ENCODE measurements at places on chromosomes 2 and 18.

DNA sequence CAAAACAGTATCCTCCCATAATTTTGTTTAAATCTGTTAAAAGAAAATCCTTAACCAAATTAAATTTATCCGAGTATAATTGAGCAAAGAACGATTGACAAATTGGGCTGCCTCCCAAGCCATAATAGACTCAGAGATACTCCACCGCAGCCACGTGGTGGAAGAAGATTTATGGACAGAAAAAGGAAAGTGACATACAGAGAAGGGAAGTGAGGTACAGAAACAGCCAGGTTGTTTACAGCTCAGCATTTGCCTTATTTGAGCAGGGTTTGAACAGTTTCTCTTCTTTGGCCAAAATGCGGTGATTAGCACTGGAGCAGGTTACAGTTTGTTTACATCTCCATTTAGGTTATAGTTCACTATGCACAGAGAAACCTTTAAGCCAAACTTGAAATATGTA is 60.8 kb downstream of the KYNU start:
- DNase-seq = no peak

GRCh38 chr2:201929281-201930026 is 104.2 kb upstream of the FZD7 start:
- DNase-seq = no peak

DNA sequence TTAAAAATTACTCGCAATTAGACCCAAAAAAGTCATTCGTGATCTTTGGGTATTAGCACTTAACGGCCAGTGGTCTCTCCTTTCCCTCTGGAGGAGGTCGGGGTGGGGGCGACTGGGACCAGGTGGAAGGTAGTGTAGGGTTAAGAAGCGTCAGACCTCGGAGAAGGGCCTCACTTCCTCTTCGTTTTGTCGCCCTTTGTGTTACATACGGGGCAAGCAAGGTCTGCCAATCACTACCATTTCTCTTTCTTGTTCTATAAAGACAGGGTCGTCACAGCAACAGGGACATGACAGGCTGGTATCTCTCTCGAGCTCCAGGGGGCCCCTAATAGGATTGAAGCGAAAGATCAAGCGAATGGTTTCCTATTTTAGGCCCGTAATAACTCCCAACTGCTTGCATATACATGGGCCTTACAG is 136.6 kb downstream of the INSIG2 start:
- no peak for DNase-seq

- DNase-seq = no peak
These were observed 130.4 kb downstream of the KCNE4 start for GRCh38 chr2:223182356-223182755.

DNA sequence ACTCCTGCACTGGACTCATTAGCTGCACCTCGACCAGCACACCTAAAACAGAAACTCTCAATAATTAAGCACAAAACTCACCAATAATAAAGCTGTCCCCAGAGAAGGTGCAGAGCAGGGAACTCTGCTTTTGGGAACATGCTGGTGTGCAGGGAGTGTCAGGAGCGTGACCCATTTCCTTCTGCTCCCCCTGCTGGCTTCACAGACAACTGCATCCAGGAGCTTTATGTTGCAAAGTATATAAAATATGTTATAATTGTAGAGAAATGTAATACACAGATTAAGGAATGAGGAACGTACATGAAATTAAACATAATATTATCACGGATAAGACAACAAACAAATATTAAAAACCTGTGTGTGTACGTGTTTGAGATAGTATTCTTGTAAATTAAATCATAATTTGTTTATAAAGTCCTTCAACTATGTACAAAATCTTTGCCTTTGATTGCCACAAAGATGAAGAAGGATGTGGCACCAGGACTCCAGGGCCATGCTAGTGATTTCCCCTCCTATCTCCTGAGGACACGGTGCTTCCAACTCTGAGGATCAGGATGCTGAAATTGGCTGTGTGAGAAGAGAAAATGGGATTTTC is 68.6 kb upstream of the MAL start:
- DNase-seq = no peak

GRCh38 chr2:68032702-68033101 is 30.1 kb downstream of the C1D start:
- DNase-seq = no peak

DNA sequence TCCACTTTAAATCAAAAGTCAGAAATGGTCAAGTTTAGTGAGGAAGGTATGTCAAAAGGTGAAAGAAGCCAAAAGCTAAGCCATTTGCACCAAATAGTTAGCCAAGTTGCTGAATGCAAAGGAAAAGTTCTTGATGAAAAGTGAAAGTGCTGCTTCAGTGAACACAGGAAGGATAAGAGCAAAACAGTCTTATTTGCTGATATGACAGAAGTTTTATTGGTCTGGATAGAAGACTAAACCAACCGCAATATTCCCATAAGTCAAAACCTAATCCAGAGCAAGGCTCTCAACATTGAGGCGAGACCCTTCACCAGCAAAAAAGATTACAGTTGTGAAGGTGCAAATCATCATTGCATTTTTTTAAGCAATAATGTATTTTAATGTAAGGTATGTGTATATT is 496.5 kb upstream of the LRATD1 start:
- DNase-seq = no peak

DNA sequence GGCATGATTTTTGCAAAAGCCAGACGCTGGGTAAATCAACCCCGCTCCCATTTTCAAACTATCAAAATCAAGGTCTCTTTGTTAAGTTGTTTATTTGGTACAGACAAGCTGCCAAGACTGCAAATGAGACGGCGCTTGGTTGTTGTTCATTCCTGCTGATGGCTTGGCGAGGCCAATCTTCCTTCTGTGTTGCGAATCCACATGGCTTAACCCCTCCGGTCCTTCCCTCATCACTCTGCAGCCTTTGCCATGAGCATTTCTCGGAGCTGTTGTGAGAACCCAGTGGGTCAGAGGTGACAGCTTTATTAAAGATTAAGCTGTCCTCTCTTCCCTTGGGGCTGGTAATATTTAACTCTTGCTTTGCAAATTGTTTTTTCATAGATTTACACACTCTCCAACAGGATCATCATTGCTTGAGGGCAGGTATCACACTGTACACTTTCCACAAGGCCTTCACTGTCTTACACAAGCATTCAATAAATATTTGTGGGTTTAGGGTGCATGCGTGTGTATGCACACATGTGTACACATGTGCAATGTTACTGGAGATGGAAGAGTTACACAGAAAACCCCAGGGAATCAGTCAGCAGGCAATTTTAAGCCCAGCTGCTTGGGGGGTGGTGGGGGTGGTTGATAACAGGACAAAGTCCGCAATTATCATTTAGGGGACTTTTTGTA is 27.8 kb upstream of the KCNF1 start:
- DNase-seq = no peak

DNA sequence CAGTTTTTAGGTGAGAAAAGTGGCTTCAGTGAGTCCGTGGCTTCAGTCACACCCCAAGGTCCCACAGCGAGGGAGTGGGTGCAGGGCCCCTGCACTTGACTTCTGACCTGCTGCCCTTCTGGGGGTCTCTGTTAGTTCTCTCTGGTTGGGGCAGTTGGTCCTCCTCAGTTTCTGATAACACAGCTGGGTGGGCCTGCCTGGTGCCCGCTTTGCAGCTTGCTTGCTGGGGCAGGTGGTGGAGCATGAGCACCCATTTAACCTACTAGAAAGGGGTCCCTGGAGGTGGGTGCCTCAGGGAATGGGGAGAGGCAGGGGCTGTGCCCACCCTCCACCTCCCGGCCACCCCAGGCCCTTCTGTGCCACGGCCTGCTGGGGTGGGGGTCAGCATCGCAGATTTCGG is 83.2 kb downstream of the ASB1 start:
- no peak for DNase-seq
